ENCODE measurements at places on chromosomes 4 and X. TPM values are rescaled to one million over a fixed set of nuclear protein-coding genes. Genes with fewer than 3 reads are reported as not detected.

Gene NAP1L3
- total RNA-seq: 25.4 TPM

Gene SHROOM3
- total RNA-seq: 62.7 TPM

GRCh38 chr4:78119698-78120097 lies 62.6 kb downstream of the FRAS1 start:
- no peak for DNase-seq

DNA sequence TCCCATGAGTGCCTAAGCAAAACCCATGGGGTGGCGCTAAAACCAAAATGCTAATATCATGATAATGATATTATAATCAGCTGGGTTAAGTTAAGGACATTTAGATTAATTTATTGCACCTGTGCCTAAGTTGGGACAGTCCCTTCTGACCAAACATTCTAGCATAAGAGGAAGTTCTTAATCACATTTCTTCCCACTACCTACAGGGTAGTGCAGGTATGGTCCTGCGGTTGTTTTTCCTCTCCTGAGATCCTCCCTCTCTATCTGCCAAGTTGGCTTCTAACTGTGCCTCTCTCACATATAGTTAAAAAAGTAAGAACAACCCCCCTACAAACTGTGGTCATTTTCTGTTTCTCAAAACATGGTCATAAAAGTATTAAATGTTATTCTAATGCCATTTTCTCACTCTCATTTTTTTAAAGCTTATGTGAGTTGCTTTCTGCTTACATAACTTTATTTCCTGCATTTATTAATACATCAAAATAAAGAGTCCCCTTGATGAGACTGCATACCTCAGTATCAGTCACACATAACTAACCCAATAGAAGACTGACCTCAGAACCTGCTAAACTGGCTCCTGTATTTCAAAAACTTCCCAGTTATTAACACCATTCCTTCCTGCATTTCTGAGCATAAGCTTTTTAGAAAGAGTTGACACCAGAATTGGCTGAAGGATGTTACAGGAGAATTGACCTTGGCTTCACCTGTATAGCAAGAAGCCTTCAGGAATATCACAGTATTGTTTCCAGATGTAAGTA lies 1332.5 kb downstream of the FSTL5 start:
- DNase-seq: no peak

DNA sequence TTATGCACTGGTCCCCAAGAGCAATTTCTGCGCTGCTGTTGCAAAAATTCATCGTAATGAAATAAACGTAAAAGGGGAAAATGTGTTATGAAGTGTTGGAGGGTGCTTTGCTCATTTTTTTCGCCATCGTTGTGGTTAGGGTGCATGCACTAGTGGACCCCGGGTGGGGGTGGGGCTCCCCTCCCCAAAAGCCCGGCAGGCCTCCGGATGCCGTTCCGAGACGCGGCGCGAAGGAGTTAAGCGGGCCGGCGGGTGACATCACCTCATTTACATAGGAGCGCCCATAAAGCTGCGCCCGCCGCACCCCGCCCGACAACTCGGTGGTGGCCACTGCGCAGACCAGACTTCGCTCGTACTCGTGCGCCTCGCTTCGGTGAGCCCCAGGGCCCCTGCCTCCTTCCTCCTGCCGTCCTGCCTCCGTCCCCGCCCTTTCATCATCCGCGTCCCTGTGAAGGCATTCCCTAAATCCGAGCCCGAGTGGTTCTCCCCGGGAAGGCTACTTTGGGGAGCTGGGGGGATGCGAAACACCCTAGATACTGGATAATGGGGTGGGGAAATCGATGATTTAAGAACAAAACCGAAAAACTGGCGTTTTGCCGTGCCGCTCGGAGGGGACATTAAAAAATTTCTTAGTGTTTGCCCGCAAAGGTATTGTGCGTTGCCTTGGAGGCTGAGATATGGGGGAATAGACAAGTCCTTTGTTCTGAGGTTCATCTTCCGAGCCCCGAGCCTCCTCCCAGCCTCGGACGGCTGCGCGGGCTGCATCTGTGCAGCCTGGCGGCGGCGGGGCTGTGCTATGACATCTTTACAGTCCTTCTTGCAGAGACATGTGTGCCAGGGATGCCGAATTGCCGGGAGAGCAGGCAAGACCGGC lies at the start of gene TMSB4X:
TSS of gene TMSB4X (plus strand) at position 315 of the 874 bp plus-strand sequence.
- DNase-seq: peak; percentile 57

Gene ERAS
- 0.33 TPM for total RNA-seq

- DNase-seq: no peak
Observed at GRCh38 chr4:87783781-87784180, 15.6 kb upstream of the IBSP start.

Gene TCEAL3
- total RNA-seq: 11.9 TPM

- DNase-seq: no peak
Observed at GRCh38 chrX:104392350-104392749, 137.6 kb upstream of the ESX1 start.

Gene UGT2A1
- not detected for total RNA-seq

Gene NPFFR2
- total RNA-seq: not detected

Gene LONRF3
- total RNA-seq: 1.3 TPM

Gene MSMO1
- 54.2 TPM for total RNA-seq

- DNase-seq: no peak
Observed at GRCh38 chr4:93157986-93158385, 670.6 kb upstream of the ATOH1 start.

DNA sequence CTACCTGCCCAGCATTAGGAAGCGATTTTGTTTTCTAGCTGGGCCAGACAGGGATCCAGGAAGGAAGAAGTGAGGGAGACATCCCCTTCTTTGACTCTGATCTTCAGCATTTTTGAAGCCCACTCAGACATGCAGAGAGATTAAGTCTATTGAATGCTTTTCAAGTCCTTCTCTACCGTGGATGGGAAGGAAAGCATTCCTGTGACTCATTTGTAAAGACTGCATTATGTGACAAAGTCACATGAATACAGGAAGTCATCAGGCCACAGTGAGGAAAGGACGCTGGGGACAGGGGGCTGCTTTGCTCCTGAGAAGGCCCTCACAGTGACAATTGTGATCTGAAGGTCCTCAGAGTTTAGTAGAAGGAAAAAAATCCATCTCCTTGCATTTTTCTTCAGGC lies 67.4 kb upstream of the GBA3 start:
- DNase-seq: no peak

GRCh38 chr4:25299476-25300203 lies 12.9 kb upstream of the ZCCHC4 start:
- no peak for DNase-seq

DNA sequence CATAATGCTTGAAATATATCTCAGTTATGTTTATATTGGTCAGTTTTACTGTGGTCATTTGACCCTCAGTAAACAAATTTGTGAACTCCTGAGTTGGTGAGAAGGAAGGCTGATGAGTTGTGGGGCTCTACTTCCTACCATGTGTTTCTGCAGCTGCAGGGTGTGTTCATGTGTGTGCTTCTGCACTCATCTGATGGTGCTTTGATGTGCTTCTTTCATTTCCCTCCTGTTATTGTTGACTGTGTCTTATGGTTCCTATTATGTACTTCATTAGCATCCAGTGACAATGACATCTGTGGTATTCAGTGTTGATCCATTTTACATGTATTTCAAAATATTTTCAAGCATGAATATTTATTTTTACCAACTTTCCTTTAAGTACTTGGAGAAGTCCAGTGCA lies 46.5 kb downstream of the XAGE2 start:
- no peak for DNase-seq

DNA sequence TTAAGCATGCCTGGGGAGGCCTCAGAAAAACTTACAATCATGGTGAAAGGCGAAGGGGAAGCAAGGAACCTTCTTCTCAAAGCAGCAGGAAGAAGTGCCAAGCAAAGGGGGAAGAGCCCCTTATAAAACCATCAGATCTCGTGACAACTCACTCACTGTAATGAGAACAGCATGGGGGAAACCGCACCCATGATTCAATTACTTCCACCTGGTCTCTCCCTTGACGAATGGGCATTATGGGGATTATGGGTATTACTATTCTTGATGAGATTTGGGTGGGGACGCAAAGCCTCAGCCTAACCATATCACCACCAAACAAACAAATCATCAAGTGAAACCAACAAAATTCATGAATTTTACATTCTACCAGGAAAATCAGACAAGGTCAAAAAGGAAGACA lies 76.7 kb upstream of the TAB3 start:
- DNase-seq: no peak

DNA sequence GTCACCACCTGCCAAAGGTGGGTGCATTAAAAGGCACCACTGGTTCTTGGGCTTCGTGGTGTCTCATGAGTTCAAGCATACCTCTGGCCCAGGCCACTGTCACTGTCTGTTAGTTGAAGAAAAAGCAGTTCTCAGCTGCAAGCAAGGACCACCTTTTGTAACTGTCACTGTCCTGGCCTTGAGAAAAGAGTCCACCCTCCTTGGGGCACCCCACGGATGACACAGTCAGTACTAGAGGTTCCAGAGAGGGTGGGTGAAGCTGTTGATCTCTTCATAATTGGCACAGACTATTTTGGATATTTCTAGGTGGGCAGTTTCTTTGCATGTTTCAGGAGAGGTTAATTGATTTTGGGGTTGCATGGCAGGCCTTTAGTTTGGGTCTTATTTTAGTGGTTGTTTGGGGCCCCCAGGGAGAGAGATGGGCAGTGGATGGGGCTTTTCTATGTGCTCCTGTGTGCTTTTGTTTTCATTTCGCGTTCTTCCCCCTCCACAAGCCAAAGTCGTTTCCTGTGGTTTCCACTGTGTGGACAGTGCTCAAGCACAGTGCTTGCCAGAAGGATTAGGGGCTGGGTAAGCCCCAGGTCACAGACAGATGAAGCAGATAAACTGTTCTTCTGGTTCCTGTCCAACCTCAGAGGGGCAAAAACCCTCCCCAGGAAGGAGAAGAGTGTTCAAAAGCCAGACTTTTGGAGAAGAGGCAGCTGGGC lies 156.2 kb upstream of the PPP1R2C start:
- DNase-seq: no peak

DNA sequence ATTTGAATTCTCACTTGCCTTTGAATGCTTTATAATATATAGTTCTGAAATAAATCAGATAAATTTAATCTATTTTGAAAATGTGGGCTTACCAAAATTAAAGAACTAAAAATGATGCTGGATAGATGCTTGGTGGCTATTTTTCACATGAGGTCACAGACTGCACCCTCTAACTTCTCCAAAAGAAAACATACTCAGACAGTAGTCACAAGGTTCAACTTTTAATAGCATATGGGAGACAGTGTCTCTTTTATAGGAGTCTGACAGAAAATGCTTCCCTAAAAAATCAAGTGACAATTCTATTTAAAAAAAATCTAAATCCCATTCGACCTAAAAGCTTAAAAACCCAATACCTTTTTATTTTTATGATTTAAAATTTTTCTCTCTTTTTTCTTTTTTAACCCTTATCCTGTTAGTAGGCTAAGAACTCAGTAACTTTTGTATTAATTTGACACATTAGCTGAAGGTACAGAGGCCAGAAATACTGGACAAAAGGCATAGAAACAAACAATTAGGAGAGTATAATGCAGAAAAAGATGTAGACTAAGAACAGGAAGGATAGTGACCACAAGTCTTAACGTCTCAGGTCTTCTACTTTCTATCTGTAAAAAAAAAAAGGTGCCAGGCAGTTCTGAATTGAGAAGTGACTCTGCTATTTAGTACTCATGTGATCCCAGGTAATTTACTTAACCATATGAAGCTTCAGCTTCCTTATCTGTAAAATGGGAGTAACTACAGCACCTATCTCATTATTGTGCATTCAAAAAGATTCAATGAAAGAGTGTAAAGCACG lies 7.6 kb downstream of the TIGD4 start:
- DNase-seq: no peak

- no peak for DNase-seq
Observed at GRCh38 chr4:10003666-10004065, 17.6 kb downstream of the SLC2A9 start.

Gene SRPX
- 14.5 TPM for total RNA-seq

- no peak for DNase-seq
Observed at GRCh38 chr4:186161138-186161537, 30.2 kb upstream of the CYP4V2 start.

DNA sequence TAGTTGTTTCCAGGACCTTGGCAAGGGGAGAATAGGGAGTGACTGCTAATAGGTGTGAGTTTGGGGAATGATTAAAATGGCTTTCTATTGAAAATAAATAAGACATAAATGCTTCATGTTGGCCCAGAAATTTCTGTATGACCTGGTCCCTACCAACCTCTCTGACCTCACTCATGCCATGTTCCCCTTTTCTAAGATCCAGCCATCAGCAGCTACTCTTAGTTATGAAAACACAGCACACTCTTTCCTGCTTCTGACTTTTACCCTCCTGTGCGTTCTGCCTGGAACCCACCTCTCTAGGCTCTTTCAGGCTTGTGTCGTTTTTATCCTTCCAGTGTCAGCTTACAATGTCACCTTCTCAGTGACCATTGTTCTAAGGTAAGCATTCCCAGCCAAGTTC lies 14.8 kb upstream of the CXCL5 start:
- no peak for DNase-seq

GRCh38 chr4:135838889-135839288 lies 1637.3 kb upstream of the PABPC4L start:
- no peak for DNase-seq

DNA sequence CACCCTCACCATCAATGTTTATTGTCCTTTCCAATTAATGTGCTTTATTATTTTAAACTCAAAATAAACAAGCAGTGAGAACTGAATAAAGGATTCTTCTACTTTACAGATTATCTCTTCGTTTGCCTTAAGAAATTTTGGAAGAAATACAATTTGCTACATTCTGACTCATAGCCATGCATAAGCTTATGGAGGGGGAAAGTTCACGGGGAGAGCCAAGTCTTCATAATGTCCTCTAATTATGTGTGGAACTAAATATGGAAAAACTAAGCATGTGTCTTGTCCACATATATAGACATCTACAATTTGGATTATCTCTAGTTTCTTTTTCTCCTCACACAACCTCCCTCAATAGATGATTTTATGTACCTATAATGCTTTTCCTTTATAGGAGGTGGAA lies 17.5 kb downstream of the CXCL13 start:
- no peak for DNase-seq

Gene SLC2A9
- 4.8 TPM for total RNA-seq

DNA sequence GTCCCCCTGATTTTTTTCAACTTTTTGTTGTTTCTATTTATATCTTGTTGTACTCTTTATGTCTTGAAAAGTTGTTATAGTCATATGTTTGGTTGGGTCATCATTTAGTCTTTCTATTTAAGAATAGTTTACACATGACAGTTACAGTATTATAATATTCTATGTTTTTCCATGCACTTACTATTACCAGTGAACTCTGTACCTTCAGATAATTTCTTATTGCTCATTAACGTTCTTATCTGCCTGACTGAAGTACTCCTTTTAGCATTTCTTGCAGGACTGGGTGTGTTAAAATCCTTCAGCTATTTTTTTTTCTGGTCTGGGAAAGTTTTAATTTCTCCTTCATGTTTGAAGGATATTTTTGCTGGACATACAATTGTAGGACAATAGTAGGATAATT lies 157.7 kb upstream of the DIPK2B start:
- no peak for DNase-seq

DNA sequence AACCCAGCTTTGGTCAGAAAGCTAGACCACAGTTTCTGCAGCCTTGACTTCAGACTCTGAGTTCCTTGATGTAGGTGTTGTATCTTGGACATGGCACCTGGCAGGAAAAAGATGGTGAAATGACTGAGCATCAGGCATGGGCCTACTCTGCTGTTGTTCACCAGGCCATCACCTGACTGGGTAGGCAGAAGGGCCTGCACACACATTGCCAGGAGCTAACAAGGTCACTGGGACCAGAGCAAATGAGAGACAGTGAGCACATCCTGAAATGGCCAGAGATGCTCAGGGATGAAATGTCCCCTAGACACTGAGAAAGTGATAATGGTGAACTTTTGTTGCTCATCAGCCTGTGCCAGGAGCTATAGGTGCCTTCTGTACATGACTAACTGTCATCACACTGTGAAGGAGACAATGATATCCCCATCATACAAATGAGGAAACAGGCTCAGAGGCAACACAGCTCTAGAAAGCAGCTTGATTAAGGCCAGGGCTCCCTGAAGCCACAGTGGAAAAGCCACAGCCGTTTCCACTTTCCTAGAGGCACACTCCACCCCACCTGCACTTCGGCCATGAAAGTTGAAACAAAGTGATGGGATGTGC lies 128.3 kb downstream of the TSPAN5 start:
- no peak for DNase-seq

All from mesothelial cell of epicardium (in vitro differentiated cells).